Activated gamma-delta T cell (primary cell): ENCODE measurements at places on chromosomes 11 and 22.

DNA sequence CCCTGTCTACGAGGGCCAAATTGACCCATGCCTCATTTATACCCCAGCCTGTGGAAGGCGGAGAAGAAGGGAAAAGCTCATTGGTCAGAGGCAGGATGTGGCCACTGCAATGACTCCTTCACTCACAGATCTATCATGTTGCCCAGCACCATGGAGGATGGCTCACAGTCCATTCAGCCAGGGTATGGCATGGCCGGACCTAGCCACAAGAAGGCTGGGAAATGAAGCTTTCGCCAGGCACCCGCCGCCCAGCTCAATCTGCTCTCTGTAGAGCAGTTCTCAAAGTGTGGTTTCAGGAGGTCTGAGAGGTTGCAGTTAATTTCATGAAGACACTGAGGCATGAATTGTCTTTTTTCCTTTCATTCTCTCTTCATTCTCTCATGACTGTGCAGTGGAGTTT is 40.6 kb upstream of the LINC01488 start:
- no peak for DNase-seq

DNA sequence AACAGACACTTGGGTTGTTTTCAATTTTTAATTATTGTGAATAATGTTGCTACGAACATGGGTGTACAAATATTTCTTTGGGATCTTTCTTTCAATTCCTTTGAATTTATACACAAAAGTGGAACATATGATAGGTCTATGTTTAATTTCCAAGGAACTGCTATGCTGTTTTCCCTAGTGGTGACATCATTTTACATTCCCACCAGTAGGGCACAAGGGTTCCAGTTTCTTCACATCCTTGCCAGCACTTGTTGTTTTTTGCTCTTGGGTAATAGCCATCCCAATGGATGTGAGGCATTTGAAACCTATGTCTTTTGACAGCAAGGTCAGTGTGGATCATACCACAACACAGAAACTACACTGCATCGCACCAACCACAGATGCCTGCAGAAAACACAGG is 41.8 kb upstream of the SCN3B start:
- no peak for DNase-seq

- DNase-seq, result no peak
These were observed 57.1 kb downstream of the PARVB start for GRCh38 chr22:44080936-44081861.

DNA sequence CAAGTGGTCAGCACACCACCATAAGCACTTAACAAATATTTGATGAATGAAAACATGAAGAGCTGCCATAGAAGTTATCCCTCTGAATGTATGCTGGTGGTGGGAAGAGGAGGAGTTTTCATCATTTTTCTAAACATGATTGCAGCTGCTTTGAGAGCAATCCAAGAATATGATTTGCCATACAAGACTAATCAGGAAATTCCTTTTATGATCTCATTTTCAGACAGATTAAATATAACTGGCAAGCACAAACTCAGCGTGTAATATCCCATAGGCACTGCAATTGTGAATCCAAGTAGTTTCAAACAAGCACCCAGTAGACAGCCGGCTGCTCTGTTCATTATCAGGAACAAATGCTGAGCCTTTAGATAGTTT is 505.7 kb upstream of the LUZP2 start:
- DNase-seq, result no peak

DNA sequence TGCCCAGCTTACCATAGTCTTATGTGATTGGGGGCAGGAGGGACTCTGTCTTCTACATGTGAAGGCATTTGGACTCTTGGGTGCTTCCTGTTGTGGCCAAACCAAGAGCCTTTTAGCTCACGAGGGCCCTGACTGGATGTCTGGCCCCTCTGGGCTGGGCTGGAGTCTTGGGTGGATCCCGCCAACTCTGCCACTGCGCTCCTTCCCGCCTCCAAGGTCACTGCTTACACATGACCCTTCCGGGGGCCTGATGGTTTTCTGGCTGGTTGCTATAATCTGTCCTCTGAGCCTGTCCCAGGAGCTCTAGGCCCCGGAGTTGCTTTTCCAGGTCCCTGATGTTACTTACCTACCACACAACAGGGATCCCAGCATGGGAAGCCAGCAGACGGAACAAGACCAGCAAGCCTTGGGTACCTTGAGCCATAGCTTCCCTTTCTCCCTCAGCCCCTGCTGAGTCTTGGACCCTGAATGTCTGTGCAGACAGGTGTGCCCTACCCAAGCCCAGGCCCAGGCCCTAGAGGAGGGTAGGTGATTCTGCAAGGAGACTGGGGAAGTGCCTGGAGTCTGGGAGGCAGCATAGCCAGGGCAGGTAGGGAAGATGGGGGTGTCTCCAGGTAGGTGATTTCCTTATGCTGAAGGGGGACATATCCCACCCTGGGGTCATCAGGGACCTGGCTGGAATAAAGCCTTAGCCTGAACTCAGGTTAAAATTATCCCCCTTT is 100.3 kb downstream of the TSPAN18 start:
- DNase-seq, result no peak

GRCh38 chr11:80420374-80420773 is 979.5 kb upstream of the TENM4 start:
- DNase-seq, result no peak

DNA sequence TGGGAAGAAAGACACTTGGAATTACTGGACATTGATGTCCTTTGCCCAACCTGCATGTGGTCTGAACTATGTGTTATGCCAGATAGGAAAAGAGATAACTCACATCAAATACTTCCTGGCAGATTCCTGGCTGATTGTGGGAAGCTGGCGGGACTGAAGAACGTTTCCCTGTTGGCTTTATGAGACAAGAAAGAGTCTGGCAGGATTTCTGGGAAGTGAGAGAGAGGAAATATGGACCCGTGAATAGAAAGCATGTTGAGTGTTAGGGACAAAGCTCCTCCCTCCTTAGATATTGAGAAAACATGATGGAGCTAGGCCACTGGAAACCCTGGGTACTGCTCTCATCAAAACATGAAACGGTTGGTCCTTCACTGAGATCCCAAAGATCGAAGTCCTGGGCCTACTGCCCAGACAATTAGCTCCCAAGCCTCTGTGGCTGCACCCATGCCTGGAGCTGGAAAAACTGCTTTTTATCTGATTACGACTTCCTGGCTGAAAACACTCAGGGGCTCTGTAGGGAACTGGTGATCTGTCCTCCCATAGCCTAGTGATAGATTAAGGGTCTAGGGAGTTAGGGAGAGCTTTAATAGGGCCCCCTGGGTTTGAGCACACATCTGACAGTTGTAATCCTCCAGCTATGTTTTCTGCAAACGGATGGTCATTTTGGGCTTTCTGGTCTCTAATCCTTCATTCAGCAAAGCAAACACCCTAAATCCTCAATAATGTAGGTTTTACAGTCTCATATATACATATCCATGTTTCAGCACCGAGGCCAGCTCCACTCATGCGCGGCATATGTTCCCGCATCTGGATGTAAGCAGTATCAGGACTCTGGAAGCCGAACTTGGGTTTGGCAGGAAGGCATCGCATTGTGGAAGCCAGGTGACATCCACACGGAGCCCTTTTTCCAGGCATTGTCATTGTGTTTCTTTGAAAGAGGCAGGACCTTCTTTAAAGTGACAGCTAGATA is 6.1 kb upstream of the B3GAT1 start:
- no peak for DNase-seq

GRCh38 chr11:44851496-44851895 is 99.2 kb downstream of the TP53I11 start:
- no peak for DNase-seq

- no peak for DNase-seq
These were observed 16.6 kb downstream of the ARAP1 start for GRCh38 chr11:72735495-72736027.

- no peak for DNase-seq
These were observed 147.7 kb upstream of the LARGE1 start for GRCh38 chr22:34068001-34068400.

DNA sequence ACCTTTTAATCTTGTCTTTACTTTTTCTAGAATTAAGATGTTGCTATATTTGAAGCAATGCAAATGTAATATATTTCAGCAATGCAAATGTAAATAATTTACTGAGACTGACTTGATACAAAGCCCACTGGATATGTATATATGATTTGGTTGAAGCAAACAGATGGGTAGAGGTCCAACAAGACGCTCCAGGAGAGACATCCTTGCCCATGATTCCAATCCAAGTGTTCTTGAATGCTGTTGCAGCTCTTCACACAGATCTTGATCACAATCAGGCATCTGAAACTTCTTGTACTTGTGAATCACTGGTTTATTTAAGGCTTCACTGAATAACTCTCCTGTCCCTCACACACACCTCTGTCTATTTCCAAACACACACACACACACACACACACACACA is 507.0 kb downstream of the LRRC4C start:
- DNase-seq, result no peak

- no peak for DNase-seq
These were observed 50.3 kb downstream of the TRIOBP start for GRCh38 chr22:37747080-37747714.

DNA sequence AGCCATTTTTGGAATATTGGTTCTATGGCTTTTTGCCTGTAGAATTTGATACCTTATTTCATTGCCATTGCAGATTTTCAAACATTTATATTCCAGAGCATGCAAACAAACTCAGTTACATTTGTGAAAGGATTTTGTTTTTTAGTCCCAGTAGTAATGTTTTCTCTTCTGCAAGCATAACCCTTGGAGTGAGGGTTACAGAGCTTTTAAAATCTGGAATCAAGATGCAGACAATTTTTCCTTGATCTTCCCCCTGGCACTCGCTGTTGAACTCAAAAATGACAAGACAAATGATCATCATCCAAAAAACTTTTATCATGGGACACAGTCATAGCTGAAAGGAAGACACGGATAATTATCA is 20.8 kb downstream of the BBOX1 start:
- DNase-seq, result no peak

GRCh38 chr22:31841078-31841827 is 87.4 kb downstream of the DEPDC5 start:
- no peak for DNase-seq

- no peak for DNase-seq
These were observed 16.9 kb downstream of the CLMP start for GRCh38 chr11:123178186-123178585.

DNA sequence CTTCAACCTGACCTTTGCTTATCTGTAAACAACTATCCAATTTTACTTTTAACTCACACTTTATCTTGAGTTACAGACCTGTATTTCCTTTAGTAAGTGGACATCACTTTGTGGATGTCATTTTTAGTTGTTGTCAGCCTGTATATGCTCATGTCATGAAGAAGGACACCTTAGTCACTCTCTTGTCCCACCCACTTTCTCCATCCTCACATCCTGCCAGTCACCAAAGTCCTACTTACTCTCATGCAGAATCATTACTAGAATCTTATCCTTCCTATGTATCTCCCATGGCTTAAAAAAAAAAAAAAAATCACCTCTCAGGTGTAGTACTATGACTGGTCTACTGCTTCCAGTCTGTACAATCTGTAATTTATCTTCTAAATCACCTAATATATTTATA is 43.3 kb downstream of the SESN3 start:
- DNase-seq, result no peak

- no peak for DNase-seq
These were observed 328.2 kb upstream of the NCAM1 start for GRCh38 chr11:112632866-112633505.

DNA sequence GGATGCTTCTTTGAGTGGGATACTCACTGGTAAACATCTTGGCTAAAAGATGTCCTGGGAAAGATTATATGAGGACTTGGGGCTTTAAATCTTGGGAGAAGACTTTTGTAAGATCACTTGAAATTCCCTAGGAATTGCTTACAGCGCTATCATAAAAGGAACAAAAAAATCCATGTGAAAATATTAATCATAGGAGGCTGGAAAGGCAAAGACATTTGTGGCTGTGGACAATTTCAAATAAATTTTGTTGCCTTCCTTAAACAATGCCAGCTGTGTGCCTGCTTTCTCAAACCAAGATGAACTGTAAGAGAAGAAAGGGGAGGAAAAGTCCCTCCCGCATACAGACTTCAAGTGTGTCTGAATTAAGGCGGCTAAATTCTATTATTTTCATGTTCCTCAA is 75.6 kb downstream of the SNX19 start:
- DNase-seq, result no peak

DNA sequence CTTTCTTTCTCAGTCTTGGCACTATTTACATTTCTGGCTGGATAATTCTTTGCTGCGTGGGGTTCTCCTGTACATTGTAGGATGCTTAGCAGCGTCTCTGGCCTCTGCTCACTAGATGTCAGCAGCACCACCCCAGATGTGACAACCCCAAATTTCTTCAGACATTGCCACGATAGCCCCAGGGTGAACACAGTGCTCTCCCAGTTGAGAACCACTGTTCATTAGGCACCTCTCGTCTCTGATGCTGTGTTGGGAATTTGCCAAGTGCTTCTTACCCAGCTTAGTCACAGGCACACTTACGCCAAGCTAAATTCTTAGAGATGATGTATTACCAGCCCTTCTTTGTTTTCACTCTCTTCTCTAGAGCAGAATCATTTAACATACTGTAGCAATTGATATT is 9.4 kb downstream of the TRIM6 start:
- no peak for DNase-seq

- no peak for DNase-seq
These were observed 4.0 kb downstream of the A4GALT start for GRCh38 chr22:42716649-42717127.

- DNase-seq, result peak; percentile 39
These were observed 501 bp downstream of the CD151 start for GRCh38 chr11:833114-833791.

GRCh38 chr22:49102367-49102766 is 725.3 kb downstream of the BRD1 start:
- no peak for DNase-seq

GRCh38 chr11:96257972-96258934 is 84.7 kb downstream of the MAML2 start:
- DNase-seq, result no peak

DNA sequence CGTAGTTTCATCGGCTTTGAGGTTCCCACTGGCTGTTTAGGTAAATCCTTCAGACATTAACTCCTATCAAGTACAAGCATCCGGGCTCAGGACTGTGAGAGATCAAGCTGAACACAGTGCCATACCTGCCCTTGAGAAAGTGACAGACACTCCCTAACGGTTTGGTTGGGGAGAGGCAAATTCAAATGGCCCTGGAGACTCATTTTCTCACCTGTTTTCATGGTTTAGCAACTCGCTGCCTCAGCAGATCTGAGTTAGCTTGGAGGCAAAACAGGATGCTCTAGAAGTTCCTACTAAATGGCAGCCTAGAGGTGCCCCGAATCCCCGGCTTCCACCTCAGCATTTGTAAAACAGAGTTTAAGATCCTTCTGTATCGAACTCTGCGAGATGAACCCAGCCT is 3.6 kb upstream of the FBXO3 start:
- DNase-seq, result no peak

- no peak for DNase-seq
These were observed 50.7 kb upstream of the CD44 start for GRCh38 chr11:35088226-35088625.

GRCh38 chr11:92861634-92862033 is 107.8 kb upstream of the MTNR1B start:
- DNase-seq, result no peak

DNA sequence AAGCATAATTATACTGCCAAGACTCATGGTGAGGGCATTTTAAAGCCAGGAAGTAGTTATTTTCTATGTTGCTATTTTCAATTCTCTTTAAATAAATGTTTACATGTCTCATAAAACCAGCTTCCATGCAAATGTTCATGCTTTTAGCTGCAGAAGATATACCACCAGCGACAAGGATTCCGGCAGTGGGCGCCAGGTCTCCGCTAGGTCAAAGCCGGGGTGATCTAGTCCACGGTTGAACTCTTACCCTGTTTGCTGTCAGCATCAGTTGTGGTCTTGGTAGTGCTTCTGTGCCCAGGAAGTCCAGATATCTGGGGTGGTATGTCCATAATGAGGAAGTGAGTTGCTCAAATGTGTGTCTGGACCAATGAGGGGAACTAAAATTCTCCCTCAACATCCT is 265.7 kb downstream of the BRD1 start:
- DNase-seq, result no peak

GRCh38 chr22:45816776-45817175 is 145.1 kb downstream of the ATXN10 start:
- no peak for DNase-seq
